ENCODE measurements at places on chromosomes 12 and 14.

DNA sequence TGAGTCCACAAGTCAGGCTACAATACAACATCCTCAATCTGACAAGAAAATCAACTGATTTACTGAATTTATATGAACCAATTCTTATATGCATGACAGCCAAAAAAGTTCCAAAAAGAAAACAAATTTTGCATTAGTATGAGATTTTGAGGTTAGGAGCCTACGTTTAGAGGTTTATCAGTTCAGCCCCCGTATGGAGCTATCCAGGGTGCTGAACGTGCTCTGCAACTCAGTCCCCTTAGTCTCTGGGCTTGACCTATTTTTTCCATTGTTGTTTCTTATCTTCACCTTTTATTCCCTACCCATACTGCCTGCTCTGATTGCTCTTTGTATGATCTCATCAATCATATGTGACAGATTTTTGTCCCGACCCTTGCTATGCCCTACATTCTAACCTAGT is 693.0 kb downstream of the NRXN3 start:
- DNase-seq, result peak; percentile 35

DNA sequence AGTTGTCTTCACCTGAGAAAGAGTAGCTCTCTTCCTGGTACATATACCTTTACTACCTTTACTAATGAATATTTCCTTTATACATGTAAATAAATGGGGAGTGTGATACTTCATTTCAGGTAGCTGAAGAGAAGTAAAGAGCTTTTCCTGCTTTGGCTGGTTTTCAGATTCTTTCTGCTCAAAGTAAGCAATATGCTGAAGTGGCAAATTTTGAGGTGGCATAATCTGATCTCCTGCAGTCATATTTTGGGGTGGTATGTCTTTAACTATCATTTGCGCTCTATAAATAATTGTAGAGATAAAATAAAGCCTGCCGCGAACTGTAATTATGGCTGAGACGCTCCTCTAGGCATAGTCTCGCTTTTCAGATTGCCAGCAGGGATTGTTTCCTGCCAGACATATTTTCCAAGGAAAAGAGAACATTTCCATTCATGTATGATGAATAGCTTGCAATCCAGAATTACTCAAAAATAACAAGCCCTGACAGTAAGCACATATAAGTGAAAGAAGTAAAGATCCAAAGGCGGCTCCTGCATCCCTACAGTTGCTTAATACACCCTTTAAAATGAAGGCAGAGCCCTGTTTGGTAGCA is 200.7 kb downstream of the C12orf50 start:
- DNase-seq, result no peak

- DNase-seq, result peak; percentile 85
Measured at GRCh38 chr14:50062438-50063085, 53.8 kb downstream of the VCPKMT start.

GRCh38 chr12:105927564-105927963 is 211.2 kb downstream of the NUAK1 start:
- no peak for DNase-seq

DNA sequence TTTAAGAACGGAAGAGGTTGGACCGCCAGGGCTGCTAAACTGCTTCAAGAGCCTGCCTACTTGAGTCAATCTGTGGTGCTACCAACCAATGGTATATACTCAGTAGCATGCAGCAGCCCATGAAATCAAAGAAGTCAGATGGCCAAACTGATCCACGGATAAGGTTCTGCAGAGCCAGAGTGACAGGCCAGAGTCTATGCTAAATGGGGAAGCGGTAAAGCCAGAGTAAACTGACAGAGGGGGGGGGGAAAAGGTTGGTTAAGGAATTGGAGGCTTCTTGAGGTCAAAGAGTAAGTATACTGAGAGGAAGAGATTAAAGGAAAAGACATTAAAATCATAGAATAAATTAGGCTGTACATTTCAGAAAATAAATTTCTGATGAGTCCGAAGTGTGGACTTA is 15.4 kb upstream of the SLC6A13 start:
- peak; percentile 67 for DNase-seq

- DNase-seq, result no peak
Measured at GRCh38 chr12:57612711-57613426, 1.6 kb downstream of the ARHGEF25 start.

- DNase-seq, result no peak
Measured at GRCh38 chr14:77076113-77076631, 21.9 kb upstream of the CIPC start.

DNA sequence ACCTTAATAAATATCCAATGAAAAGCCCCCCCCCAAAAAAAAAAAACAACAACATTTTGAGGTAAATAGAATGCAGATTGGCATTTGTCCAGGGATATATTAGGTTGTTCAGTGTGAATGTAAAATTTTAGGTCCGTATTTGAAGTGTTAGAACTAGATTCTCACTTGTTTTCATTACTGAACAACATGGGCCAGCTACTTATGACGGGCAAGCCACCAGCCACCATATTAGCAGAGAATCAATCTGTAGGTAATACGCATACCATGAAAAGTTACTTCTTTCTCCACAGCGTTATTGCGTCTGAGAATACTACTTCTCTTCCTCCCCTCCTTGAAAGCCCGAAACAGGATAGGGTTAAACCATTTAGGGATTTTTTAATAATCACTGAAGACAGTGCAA is 5.4 kb downstream of the FLRT2 start:
- no peak for DNase-seq

DNA sequence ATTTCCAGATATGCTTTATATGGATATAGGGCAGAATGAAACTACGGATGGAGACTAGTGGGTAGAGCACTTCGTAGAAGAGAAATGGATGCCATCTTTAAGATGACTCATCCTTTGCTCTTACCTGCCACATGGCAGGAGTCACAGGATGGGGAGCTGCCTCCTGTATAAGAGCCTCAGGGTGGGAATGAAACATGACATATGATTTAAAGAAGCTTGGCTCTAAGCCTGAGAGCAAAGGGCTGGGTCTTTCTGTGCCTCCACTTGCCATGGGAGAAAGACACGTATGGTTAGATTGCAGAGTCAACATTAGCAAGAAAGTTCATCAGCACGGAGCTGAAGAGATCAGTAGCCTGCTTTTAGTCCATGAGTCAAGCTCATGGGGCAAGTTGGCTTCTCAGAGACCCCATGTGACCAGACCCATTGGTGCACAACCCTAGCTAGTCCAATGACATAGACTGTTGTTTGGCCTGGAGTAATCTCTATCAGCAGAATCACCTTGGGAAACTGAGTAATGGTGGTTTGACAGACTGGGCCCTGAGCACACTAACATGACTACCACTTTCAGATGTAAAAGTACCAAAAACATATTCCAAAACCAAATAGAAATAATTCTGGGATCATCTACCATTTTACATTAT is 38.1 kb upstream of the IL22 start:
- no peak for DNase-seq

- DNase-seq, result no peak
Measured at GRCh38 chr12:43826681-43827080, 9.2 kb upstream of the TMEM117 start.

- DNase-seq, result no peak
Measured at GRCh38 chr12:61220337-61220736, 1039.9 kb upstream of the USP15 start.

- DNase-seq, result peak; percentile 44
Measured at GRCh38 chr12:6295094-6295811, 15.2 kb upstream of the PLEKHG6 start.

DNA sequence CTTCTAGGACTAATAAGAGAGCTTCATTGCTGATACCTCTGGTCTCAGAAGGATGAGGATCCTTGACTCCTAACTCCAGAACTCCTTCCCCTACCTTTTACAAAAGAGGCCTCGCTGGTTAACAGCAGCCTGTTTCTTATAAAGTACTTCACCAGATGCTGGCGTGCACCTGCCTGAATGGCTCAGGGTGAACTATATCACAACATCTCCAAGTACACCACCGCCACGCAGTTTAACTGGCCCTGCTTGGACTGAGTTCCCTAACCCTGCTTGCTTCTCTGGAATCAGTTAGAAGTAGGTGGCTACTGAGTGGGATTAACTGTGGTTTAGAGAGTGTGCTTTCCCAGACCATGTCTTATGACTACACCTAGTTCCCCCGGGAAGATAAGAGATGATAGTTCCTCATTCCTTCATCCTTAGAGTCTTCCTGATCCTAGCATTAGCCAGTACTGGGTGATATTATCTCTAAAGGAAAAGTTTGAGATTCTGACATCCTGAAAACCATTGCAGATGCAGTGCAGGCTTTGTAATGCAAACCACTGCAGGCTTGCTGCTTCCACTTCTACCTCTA is 3.0 kb downstream of the FOXJ2 start:
- DNase-seq, result no peak

GRCh38 chr14:61223552-61223951 is 57.6 kb downstream of the TMEM30B start:
- DNase-seq, result no peak

- DNase-seq, result peak; percentile 67
Measured at GRCh38 chr12:32522331-32523221, 123.2 kb downstream of the FGD4 start.

GRCh38 chr14:32300136-32300535 is 29.0 kb upstream of the AKAP6 start:
- no peak for DNase-seq

DNA sequence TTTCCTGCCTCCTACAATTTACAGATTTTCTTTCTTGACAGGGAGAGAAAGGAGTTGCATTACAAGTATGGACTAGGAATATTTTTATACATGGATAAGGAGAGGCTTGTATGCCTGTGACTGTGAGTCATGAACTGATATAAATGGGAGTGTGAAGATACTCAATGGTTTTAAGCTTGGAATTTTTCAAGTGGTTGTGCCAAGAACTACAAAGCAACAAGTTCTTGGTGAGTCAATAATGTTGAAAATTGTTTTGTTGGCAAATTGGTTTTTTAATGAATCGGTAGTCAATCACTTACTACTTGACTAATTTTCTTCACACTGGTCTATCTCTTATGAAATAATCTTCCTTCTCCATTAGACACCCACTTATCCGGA is 58.9 kb upstream of the HMGA2 start:
- no peak for DNase-seq

GRCh38 chr14:56555921-56556570 is 23.6 kb upstream of the TMEM260 start:
- peak; percentile 78 for DNase-seq

DNA sequence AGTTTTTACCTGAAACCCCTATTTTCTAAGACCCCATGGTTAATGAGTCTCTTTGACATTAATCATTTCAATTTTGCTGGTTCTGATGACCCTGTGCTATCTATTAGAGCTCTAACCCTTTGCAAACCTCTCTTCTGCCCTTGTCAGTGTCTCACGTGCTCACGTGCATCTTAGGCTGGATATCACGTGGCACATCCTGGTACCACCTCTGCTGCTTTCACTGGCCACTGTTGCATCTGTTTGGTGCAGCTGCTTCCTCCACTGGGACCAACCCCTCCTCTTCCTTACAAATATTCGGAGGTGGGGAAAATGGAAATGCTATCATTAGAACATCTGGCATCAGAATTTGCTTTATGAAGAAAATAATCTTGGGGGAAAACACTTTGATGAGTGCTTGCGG is 119.6 kb downstream of the CRADD start:
- DNase-seq, result no peak

- no peak for DNase-seq
Measured at GRCh38 chr14:76446486-76446885, 70.5 kb downstream of the ESRRB start.

GRCh38 chr14:94145902-94146527 is 16.6 kb upstream of the IFI27L2 start:
- no peak for DNase-seq

DNA sequence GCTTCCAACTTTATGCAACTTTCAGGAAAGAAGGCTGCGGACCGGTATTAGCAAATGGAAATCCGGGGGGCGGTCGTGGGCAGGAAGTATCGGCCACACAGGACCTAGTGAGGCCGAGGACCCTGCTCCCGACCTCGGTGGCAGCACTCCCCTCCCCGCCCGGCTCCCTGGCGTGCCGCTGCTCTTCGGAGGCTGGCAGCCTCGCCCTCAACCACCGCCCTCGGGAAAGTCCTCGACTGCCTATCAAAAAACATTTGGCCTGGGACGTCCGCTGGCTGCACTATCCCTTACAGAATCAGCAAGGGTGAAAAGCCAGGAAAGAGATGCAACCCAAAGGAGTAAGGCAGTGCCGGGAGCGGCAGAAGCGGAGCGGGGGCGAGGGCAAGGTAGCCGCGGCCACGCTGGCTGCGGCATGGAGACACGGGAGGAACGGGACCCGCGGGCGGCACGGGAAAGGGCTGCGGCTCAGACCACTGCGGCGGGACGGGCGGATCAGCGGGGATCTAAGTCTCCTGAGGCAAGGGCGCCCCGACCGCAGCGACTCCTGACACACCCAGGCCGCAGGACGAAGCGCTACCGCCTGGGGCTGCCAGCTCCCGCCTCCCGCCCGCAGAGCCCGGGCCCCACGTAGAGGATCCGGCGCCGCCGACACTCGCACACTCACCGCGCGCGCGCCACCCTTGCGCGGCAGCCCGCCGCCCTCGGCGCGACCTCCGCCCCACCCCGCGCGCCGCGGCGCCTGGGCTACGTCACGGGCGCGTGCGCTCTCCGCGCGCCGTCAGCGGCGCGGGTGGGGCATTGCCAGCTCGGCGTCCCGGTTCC is at the start of the genes BBOF1 and ENTPD5:
Gene BBOF1, plus strand, starts transcription at position 764 of the 822 bp plus-strand sequence. CDS start 130 bp downstream, outside the sequence.
Gene ENTPD5, minus strand, starts transcription at position 703 of the 822 bp plus-strand sequence. CDS start 31,186 bp downstream, outside the sequence.
- DNase-seq, result peak; percentile 84

- DNase-seq, result no peak
Measured at GRCh38 chr14:56170877-56171422, 52.7 kb downstream of the PELI2 start.
